ENCODE measurements at places on chromosomes 12 and 14.

DNA sequence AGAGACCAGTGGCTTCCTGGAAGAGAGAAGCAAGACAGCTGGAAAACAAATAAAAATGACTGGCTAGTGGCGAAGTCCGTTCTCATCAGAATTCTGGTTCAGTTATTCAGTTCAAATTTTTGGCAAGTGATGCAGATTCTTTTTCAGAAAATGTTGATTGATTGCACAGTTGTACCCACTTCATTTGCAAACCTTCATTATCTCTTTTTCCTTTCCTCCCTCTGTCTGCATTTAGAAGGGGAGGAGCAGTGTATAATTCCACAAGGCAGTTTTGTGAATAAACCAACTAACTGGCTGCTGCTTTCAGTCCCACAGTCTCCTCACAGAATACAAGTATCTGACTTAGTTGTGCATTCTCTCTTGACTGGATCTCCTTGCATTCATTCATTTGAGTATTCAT is 417.5 kb downstream of the NPAS3 start:
- DNase-seq, result no peak

GRCh38 chr12:32688786-32689185 is 9.7 kb downstream of the DNM1L start:
- no peak for DNase-seq

DNA sequence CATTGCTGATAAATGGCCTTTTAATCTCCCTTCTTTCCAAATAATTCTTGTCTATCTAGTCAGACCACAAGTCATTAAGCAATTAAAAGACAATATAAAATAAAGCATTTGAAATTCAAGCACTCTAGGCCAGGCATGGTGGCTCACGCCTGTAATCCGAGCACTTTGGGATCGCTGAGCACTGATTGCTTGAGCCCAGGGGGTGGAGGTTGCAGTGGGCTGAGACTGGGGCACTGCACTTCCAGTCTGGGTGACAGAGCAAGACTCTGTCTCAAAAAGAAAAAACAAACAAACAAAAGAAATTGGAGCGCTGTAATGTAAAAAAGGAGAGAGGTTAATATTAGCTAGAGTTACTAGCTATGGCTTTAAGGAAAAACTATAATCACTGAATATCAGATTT is 30.5 kb upstream of the CSRP2 start:
- DNase-seq, result no peak

GRCh38 chr14:23931721-23932289 is 21.8 kb upstream of the DHRS4 start:
- no peak for DNase-seq

DNA sequence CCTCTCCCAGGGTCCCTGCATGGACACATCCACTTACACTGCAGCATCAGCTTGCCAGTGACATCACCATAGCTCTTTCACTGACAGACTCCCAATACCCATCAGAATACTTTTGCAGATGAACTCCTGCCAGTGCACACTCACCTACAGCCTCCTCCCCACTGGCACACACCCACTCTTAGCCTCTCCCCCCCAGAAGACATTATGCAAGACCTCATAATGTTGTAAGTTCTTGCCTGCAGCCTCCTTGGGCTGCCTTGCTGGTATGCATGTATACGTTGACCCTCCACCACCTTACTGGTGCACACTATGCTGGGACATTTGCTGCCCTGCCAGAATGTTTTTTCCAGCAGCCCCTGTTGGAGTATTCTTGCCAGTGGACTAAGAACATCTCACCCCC is 324.2 kb downstream of the AEBP2 start:
- no peak for DNase-seq

DNA sequence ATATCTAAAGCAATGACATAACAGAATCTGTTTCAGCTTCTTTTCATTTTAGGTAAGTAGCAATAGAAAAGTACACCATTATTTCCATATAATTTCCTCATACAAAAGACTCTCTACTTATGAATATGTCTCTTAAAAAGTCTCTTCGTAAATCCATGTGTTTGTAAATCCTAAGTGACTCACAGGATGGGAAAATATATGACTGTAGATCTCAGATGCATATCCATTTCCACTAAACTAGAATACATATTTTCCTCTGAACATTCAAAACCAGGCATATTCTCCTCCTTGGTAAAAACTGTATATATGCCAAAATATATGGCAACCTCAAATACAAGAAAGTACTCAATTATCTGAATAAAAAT is 93.6 kb downstream of the TXNDC16 start:
- DNase-seq, result no peak

DNA sequence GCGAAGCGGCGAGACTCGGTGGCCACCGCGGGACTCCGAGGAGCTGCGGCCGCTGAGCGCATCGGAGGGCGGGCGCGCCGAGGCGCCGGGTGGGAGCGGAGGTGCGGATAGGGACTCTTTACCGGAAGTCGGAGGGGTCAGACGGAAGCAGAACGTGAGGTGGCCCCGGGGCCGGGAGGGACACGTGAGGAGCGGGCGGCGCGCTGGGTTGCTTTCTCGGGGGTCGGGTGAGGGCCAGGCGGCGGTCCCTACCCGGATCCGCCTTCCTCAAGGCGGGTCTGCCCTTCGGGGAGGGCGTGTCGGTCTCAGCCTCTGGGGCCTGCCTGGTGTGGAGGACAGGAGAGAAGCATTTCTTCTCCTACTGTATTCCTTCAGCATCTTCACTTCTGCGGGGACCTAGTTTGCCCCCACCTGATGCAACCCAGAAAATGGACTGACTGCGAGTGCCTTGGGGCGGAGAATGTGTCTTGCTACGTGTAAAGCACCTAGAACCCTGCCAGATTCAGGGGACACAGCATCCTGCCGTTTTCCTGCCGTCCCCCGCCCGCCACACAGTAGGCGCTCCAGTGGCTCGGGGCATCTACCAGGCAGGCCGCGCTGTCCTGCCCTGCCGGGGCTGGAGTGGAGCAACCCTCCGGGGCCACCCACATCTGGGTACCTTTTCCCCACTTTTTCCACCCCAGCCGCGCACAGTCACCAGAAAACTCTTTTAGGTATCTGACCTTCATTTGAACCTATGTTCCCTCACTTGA is 514 bp upstream of the ATXN2 start:
- peak; percentile 89 for DNase-seq

DNA sequence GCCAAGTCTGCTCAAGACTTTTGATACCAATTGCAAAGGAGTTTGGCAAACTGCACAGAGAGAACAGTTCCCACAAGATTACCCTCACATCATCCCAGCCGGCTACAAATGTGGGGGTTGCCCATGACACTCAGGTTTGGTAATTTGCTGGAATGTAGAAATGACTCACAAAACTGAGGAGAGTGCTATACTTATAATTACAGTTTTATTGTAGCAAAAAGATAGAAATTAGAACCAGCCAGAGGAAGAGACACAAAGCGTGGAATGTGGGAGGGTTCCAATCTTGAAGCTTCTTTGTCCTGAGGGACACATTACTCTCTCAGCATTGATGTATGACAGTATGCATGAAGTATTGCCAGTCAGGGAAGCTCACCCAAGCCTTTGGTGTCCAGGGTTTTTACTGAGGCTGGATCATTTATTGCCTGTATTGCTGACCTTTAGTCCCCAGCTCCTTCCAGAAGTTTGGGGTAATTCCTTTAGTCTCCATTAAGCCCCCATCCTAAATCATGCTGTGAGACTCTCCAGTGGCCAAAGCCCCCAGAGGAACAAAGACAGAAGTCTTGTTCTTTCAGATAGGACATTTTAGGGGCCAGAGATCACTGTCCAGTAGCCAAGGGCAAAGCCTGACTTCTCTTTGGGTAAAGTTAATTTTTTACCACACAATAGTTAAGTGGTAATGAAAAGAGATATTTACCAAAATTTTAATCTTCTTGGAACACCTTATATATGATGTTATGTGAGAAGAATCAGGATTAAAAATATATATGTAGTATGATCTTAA is 9.9 kb downstream of the TBK1 start:
- DNase-seq, result no peak

DNA sequence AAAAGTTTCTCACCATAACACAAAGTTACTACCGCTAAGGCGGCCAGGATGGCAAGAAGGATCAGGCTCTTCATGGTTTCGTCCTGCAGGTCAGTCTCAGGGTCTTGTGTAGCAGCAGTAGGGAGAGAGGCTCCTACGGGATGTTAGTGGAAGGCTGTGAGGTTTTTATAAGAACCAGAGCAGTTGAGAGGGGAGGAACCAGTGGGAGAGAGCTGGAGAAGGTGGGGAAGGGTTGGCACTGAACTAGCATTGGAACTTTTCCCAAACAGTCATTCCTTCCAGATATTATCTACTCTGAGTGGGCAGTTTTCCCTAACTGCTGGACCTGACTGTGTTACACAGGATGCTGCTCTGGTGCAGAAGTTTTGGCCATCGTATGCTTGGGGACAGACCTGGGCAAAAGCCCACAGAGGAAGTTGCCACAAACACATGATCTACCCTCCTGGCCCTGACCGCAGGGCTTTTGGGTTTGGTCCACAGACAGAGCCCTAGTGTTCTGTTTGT is at the start of gene MGP:
Gene MGP (minus strand): TSS at position 137 of the 504 bp plus-strand sequence. CDS start 63 bp downstream, at position 74.
- DNase-seq, result no peak

GRCh38 chr12:15808652-15809051 is 19.5 kb upstream of the EPS8 start:
- DNase-seq, result no peak

DNA sequence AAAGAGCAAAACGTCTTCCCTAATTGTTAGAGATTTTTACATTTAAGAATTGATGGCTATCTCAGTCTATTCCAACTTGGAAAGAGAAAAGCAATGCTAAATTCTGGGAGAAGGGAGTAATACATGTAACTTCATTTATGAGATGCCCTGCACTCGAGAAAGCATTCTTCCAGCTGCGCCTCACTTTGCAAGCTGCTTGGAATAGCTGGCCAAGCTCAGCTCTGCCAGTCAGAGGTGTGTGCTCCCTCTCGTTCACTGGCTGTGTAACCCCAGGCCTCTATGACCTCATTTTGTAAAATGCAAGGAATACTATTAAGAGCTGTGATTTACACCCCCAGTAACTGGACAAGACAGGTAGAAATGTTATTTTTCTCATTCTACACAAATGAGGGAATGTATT is 79.1 kb downstream of the OTX2 start:
- DNase-seq, result no peak

- DNase-seq, result no peak
Observed at GRCh38 chr12:50533971-50534370, 29.2 kb downstream of the DIP2B start.

- no peak for DNase-seq
Observed at GRCh38 chr14:59595071-59595470, 18.5 kb upstream of the CCDC175 start.

DNA sequence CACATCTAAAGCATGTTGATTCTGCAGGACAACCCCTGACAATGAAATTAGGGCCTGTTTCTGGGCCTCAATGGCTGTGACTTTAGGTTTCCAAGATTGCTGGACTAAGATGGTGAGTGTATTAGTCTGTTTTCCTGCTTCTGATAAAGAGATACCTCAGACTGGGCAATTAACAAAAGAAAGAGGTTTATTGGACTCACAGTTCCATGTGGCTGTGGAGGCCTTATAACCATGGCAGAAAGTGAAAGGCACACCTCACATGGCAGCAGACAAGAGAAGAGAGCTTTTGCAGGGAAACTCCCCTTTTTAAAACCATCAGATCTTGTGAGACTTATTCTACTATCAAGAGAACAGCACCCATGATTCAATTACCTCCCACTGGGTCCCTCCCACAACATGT is 10.6 kb downstream of the IL22 start:
- DNase-seq, result no peak

GRCh38 chr12:12181511-12181910 is 85.3 kb downstream of the LRP6 start:
- no peak for DNase-seq

DNA sequence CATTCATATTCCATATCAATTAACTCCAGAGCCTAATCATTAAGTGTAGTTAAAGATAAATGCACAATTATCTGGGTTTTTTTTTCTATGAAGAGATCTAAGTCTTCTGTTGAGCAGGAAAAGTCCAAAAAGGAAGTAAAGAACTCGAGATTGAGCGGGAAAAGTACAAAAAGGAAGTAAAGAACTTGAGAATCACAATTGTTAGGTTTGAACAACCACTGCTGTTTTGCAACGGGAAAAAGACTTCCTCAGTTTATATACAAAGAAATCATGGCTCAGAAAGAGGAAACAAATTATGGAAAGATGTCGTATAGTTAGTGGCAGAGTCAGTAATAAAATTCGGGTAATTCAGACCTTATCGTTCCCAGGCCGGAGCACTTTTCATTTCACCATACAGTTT is 63.3 kb downstream of the PPP1R12A start:
- no peak for DNase-seq

GRCh38 chr14:102220031-102220430 is 80.3 kb downstream of the WDR20 start:
- peak; percentile 74 for DNase-seq

- DNase-seq, result peak; percentile 15
Observed at GRCh38 chr14:61866932-61867920, 105.0 kb downstream of the SNAPC1 start.

DNA sequence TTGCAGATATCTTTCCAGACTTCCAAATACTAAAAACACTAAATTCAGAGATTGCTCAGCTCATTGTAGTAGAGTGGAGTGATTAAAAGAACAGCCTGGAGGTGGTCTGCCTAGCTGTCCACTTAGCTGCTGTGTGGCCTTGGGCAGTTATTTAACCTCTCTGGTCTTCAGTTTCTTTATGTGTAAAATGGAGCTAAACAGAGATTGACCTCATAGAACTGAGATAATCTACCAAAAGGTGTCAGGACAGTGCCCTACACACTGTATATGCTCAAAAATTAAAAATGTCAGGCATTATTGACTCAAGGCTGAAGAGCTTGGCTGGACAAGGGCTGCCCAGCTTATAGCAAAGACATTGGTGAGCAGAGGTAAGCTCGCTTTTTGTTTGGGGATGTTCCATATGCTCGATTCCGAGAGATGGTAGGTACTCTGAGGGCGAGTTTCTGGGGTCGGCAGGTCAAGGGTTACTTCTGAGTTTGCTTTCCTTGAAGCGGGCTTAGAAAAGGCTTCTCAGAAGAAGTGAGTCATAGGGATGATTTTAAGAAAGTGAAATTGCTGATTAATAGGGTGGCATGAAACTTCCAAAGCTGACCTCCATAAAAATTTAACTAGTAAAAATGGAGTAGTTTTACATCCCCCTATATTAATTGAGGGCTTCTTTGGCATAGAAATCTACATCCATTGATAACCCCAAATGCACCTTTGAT is 107.5 kb downstream of the GPATCH2L start:
- DNase-seq, result no peak

GRCh38 chr14:75401361-75401760 is 26.5 kb upstream of the JDP2 start:
- no peak for DNase-seq

- no peak for DNase-seq
Observed at GRCh38 chr14:33811721-33812120, 139.2 kb downstream of the EGLN3 start.

GRCh38 chr12:70609739-70610491 is 27.3 kb downstream of the PTPRB start:
- DNase-seq, result no peak

- no peak for DNase-seq
Observed at GRCh38 chr12:108312693-108313189, 26.4 kb downstream of the CMKLR1 start.

All from stimulated activated naive B cell treated with anti-CD40 and anti-IgM and Interleukin-4, amounts not matched to agents 10 μg/mL and 1 μg/mL and 100 μg/mL, for 72 hours (primary cell).